ENCODE measurements at places on chromosomes 1 and 21.

GRCh38 chr21:15966651-15967050 is 236.9 kb downstream of the USP25 start:
- no peak for DNase-seq

GRCh38 chr1:247294282-247294681 is 37.4 kb downstream of the ZNF496 start:
- DNase-seq: no peak

DNA sequence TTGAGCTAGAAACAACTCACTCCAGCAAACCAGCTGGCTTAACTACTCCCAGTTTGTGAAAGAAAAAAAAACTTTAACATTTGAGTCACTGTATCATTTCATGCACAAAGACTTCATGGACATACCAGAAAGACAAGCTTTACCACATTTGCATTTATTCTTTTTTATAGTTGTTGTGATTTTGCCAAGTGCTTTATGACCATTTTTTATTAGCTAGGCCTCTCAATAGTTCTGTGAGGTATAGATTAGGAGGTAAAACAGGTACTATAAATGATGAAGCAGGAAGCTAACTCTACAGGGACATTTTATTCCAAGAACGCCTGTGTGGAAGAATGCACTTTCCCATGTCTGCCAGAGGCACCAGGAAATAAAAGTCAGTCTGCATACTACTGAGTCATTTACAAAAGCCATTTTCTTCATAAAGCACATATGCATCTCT is 8.2 kb upstream of the DENND1B start:
- DNase-seq: no peak

GRCh38 chr1:55423376-55423775 is 208.2 kb upstream of the USP24 start:
- DNase-seq: no peak

DNA sequence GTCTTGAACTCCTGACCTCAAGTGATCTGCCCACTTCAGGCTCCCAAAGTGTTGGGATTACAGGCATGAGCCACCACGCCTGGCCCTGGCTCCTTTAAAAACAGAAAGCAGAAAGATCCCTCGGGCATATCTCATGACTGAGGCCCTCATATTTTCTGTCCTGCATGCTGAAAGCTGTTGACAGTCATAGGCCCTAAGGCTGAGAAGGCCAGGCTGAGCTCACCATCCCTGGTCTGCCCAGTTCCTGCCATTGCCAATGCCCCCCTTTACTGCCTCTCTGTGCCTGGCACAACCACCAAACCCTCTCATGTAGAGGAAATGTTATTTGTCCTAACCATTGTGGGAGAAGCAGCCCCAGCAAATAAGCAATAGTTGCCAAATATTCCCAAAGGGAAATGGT is 12.7 kb downstream of the CD34 start:
- no peak for DNase-seq

GRCh38 chr1:64568171-64568450 is 98.2 kb downstream of the CACHD1 start:
- no peak for DNase-seq

DNA sequence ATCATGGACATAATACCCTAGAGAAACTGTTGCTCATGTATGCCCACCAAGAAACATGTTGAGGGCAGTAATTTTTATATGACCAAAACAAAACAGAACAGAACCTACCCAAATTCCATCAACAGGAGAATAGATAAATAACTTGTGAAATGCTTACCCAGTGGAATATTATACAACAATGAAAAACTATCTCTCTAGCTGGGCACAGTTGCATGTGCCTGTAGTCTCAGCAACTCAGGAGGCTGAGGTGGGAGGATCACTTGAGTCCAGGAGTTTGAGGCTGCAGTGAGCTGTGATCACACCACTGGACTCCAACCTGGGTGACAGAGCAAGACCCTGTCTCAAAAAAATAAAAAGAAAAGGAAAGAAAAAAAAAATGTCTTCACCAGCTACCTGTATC is 37.6 kb upstream of the RCSD1 start:
- no peak for DNase-seq

DNA sequence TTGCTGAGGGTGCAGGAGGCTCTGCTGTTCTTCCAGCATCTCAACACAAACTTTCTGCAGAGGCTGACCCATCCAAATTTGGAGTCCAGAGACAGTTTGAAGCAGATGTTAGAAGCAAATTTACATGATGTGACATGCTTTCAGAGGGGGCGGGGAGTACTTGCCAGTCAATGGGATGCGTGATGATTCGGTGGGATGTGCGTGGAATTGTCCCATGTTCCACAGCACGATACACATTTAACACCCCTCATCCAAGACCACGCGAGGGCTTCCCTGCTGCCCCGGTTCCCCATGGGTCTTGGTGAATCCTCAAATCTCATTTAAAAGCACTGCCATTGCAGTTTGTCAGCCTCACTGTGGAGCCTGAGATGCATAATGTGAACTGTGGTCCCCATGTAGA is 78.6 kb upstream of the TLR5 start:
- no peak for DNase-seq

DNA sequence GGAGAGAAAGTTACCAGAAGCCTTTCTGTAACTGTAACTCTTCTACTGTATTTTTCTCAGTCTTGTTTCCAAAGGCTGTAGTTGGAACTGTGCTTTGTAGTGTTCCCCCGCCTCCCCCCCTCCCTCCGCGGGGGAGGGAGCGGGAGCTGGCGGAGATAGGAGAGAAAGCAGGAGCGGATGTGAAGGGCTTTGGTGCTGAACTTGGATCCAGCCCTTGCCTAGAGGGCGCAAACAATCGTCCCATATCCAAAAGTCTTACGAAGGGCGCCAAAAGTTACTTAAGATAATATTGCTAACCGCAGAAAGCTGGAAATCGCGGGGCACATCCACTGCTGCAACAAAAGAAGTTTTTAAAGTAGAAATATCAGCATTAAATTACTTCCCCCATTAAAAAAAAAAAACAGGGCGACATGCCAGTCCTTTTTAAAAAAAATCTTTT is 2.4 kb upstream of the NFIA start:
- DNase-seq: no peak

- peak; percentile 75 for DNase-seq
Observed at GRCh38 chr1:36109041-36109679, 15.9 kb downstream of the COL8A2 start.

DNA sequence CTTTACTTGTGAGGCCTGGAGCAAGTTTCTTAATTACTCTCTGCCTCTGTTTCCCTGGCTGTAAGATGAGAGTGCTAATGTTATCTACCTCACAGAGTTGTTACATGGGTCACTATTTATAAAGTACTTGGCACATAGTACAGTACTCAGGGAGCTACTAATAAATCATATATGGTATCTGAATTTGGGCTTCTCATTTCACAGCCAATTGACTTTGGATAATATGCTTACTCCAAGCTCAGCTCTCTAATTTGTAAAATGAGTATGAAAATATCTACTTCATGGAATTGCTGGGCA is 108.5 kb upstream of the HOOK1 start:
- no peak for DNase-seq

DNA sequence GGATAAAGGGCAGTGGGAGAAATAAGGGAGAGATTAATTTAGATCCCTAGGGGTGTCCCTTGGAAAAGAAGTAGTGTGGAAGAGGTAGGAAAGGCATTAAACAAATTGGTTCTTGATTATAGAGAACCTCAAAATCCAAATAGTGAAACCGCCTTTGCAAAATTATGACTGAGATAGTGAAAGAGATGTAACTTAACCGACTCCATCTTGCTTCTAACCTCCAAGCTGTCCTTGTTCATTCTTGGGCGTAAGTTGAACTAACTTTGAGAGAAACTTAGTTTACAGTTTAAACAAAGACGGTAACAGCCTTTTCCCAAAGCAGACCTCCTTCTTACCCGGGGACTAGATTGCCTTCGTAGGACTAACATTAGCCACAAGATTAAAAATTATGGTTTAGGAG is 3.2 kb upstream of the RAB3GAP2 start:
- no peak for DNase-seq

DNA sequence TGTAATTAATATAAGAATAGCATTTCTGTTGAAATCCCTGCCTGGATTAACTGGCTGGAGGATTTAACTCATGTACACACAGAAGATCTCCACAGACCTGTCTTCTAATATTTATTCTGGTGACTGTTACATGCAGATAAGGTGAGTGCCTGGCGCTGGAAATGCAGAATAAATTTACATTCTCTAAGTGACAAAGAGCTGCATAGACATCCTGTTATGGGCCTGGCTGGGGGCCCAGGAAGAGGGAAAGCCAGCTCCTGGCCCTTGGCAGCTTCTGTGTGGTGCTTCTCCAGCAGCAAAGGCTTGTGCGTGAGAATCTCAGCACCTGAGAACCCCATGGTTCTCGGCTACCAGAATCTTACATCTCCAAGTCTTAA is 446.6 kb downstream of the PTPRU start:
- no peak for DNase-seq

- DNase-seq: no peak
Observed at GRCh38 chr1:7493711-7494454, 277.2 kb upstream of the VAMP3 start.

DNA sequence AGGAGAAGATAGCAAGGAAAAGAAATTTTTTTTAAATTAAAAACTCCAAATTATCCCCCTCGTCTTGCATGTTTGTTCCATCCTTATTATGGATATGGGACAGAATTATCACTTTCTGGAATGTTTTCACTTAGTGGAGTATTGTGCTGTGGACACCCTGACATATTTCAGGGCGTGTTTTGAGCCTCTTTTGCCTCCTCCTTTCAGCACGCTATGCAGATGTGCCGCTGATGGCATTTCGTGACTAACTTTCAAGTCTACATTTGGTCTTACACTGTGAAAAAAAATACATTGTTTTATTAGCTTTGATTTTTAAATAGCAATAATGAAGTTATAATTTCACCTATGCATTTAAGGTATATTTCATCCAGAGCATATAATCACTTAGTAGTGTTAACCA is 738.7 kb downstream of the LTN1 start:
- DNase-seq: no peak

DNA sequence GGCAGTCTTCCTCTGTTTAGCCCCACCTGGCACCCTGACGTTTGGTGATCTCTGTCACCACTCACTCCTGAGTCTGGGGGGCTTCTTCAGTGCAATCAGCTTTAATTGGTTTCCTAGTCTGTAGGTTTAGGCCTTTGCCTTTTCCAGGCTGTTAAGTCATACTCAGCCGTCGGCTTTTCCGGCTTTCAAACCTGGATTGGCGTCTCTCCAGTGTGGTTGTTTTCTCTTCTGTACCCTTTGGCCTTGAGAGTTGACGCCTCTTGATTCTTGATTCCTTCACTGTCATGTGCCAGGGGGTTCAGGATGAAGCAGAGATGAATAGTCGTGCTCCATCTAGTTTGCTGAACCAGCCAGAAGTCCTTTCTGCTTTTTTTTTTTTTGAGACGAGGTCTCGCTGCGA is 24.9 kb downstream of the NCMAP start:
- DNase-seq: no peak

GRCh38 chr1:109988349-109988914 is 3.9 kb downstream of the AHCYL1 start:
- no peak for DNase-seq

GRCh38 chr1:53896635-53897229 is 2.7 kb downstream of the DIO1 start:
- DNase-seq: no peak

DNA sequence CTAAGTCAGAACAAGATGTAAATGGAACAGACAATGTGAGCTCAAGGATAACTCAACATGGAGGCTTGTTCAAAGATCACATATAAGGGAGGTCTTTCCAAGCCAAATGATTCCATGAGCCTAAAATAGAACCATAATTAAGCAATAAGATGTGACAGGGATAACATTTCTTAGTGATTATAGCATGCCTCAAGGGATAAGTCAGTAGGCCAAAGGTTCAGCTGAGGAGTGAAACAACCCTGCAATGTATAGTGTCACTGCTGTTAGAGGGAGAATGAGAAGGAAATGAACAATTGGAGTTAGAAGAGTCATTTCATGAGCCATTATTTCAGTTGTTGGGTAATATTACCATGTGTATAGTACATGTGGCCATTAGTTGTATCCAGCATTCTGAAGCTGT is 25.0 kb downstream of the GORAB start:
- no peak for DNase-seq

GRCh38 chr1:165855010-165855838 is 27.8 kb downstream of the UCK2 start:
- no peak for DNase-seq

- DNase-seq: peak; percentile 75
Observed at GRCh38 chr1:160193091-160193819, 2.9 kb downstream of the CASQ1 start.

DNA sequence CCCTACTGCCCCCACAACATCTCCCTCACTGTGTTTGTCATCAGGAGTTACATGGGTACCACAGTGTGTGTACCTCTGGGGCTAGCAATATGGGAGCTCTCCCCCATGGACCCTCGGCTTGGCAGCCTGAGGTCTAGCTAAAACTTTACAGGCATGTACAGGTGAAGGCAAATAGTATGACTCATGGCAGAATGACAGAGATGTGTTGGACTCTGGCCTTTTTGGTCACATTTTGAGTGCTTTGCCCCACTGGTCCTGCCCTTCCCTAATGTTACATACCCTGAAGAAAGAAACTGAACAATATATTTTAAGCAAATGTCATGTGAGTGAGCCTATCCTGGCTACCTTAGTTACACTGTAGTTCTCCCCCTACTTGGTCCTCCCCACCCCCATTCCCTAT is 124.0 kb downstream of the NGF start:
- DNase-seq: no peak

- no peak for DNase-seq
Observed at GRCh38 chr1:110152133-110152785, 2.0 kb downstream of the SLC6A17 start.

GRCh38 chr1:221099747-221100595 is 220.7 kb downstream of the HLX start:
- DNase-seq: no peak

GRCh38 chr1:178798232-178798861 is 72.5 kb downstream of the ANGPTL1 start:
- no peak for DNase-seq

DNA sequence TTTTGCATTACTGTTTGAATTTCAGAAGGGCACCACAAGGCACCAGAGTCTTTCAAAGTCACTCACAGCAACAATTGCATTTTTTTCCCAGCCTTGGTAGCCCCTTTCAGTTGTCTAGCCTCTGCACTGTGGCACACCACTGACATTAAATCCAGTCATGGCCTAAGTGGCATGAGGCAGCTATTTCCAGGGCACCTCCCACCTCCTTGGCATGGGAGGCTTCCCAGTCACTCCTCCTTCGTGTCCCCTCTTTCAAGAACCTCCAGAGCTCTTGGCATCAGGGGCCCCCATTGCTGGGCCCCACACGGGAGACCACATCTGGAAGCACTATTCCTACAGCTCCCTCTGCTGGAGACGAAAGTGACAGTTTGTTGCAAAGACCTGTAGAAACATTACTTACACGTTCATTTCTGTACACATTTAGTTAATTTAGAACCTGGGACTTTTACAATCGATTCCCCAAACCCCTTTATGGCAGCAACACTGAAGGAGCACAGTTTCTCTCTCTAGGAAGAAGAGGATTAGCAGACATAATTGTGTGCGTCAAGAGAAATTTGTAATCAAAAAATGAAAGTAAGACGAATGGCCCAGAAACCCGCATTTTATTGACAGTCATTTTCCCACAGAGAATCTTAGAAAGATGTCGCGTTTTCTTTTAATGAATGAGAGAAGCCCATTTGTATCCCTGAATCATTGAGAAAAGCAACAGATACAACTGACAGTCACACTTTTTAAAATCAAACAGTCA is 5.7 kb upstream of the CHD5 start:
- DNase-seq: peak; percentile 49
